ENCODE measurements at places on chromosomes 13 and 19. TPM values are rescaled to one million over a fixed set of nuclear protein-coding genes. Genes with fewer than 3 reads are reported as not detected.

- no peak for DNase-seq
These were observed 288.6 kb upstream of the MIR17HG start for GRCh38 chr13:91058919-91059318.

- no peak for DNase-seq
These were observed 37.4 kb upstream of the ZNF527 start for GRCh38 chr19:37333457-37333856.

- DNase-seq: peak; percentile 71
These were observed 74.9 kb upstream of the WASF3 start for GRCh38 chr13:26482451-26483197.

- DNase-seq: peak; percentile 33
These were observed at the start of gene SLC5A5 for GRCh38 chr19:17871878-17872250. Gene SLC5A5, plus strand, starts transcription at chr19:17871945. Its CDS starts 375 bp downstream, at chr19:17872320.

DNA sequence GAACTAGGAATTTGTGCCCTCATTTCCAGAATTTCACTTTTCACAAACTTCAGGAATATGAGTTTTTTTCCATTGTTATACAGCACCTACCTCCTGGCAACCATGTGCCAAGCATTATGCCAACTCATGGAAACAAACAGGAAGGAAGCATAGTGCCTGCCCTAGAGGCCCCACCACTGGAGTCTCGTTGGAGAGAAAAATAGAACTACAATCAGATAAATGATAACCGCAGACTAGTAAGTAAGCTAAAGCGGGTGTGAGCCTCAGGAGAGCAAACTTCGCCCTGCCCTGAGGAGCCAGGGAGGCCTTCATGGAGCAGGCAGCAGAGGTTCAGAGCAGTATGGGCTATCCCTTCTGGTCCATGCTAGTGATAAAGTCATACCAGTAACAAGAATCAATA, 75.9 kb downstream of the FRY start:
- no peak for DNase-seq

Gene SIGLEC5
- not detected for total RNA-seq

- DNase-seq: no peak
These were observed 18.8 kb downstream of the HIPK4 start for GRCh38 chr19:40370997-40371801.

- DNase-seq: peak; percentile 66
These were observed 11.9 kb upstream of the ZNF57 start for GRCh38 chr19:2888731-2889224.

Gene SLITRK6
- total RNA-seq: not detected

DNA sequence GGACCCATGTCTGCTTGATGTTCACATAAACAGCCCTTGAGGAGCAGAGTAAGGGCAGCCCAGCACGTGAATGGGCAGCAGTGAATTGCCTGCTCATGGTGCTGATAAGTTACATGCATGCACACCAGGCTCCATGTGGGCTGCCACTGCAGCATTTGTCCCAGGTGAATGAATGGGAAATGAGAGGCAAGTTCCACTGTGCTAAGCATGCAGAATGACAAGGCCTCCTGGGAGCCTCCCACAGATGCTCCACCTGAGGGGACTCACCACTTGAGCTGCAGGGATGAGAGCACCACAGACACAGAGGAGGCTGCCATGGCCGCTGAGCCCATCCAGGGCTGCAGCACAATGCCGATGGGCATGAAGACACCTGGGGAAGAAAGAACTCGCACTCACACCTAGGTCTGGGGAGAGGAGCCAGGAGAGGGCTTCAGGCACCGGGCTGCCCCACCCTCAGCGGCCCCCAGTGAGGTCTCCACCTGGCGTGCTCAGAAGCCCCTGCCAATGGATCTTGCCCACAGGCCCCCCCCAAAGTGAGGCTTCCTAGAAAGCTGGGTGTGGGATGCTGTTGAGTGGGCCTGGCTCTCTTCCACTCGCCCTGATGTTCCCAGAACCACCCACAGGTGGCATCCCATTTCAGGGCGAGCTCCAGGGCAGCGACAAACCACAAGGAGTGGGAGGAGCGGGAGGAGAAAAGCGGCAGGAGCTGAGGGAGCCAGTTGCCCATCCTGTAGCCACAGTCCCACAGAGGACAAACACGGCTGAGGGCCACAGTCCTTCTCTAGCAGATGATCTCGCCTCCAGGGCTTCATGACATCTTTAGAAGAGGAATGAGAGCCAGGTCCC, 73.8 kb downstream of the CCDC70 start:
- DNase-seq: no peak

- DNase-seq: no peak
These were observed 1220.5 kb downstream of the PCDH17 start for GRCh38 chr13:58852076-58852475.

GRCh38 chr19:57302020-57302465, 18.2 kb upstream of the ZNF543 start:
- DNase-seq: no peak

DNA sequence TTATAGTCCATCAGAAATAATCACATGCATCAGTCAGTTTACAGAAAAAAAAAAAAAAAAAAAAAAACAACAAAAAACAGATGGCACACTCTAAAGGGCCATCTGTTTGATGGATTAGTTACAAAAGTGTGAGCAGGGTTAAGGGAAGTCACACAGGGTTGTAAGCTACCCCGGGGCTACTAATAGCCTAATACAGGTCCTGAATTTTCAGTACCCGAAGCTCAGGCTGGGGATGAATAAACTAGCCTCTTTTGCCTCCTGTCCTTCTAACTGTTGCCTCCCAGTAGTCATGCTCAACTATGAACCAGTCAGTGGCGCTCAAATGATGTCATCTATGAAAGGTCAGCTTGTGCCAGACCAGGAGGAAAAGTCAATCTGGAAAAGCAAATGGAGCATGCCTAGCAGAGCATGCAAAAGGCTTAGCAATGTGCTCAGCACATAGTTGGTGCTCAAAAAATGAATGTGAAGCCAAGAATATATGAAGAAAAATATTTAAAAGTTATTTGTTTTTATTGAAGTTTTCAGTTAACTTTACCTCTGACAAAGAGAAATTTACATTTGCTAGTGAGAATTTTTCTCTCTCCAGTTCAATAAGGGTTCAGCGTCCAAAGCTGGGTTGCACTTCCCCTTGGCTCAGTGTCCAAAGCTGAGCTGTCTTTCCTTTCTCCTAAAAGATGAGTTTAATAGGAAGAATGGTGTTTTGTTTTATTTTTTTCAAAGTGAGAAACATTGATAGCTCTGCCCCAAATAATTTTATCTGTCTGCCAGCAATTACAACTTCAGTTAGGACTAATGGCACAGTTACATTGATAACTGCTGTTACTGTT, 30.8 kb upstream of the LRCH1 start:
- no peak for DNase-seq

GRCh38 chr19:43774103-43774939, 6.5 kb downstream of the KCNN4 start:
- no peak for DNase-seq

DNA sequence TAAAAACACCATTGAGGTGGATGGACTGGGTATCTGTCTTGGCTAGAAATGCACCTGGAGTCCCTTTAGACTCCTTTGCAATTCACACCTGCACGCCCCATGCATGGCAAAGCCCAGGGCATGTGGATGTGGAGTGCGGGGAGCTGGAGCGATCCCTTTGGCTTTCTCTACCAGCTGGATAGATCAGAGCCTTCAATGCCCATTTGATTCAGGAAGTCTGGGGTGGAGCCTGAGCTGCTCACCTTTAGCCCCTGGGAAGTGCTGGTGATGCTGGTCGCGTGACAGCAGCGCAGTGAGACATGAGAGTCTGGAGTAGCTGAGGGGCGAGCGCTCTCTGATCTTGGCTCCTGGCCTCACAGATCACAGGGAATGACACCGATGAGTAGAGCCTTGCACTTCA, 4.8 kb upstream of the ZNF536 start:
- no peak for DNase-seq

DNA sequence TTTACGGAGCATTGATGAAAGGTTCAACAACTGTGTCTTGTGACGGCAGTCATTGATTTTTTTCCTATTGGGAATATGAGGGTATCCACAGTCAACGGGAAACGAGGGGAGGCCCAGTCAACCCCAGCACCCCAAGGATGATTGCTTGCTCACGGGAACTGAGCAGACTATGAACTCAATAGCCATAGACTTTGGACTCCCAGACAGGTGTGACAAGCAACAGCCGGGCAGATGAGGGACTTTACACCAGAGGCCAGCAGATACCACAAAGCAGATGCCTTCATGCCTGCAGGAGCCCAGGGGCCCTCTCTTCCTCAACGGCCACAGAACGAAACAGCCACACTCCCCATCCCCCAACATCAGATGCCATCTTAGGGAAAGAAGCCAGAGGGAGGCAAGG, 80.3 kb upstream of the FLT1 start:
- DNase-seq: no peak

Gene IQCN
- total RNA-seq: 1.6 TPM

Gene FAAP24
- total RNA-seq: 5.3 TPM

- DNase-seq: no peak
These were observed 2.6 kb upstream of the WIZ start for GRCh38 chr19:15452111-15453047.

DNA sequence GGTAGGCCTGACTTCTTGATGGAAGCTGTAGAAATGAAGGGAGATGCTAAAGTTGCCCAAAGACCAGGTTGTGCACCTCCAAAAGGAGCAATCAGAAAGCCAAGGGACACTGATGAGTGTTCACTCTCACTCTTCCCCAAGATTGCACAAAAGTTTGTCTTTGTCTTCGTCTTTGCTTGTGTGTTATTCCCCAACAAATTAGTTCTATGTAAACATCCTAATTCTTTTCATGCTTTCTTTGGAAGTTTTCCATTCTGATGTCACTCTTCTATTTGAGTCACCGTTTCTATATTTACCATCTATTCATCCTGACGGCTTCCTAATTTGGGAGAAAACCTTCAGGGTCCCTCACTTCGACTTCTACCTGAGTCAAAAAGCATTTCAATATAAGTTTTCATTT, 3.7 kb upstream of the TMEM272 start:
- DNase-seq: no peak

GRCh38 chr19:16628183-16628983, at the start of gene MED26:
Gene MED26, minus strand, starts transcription at chr19:16628204. Its CDS starts 261 bp downstream, at chr19:16627943.
- DNase-seq: peak; percentile 96

DNA sequence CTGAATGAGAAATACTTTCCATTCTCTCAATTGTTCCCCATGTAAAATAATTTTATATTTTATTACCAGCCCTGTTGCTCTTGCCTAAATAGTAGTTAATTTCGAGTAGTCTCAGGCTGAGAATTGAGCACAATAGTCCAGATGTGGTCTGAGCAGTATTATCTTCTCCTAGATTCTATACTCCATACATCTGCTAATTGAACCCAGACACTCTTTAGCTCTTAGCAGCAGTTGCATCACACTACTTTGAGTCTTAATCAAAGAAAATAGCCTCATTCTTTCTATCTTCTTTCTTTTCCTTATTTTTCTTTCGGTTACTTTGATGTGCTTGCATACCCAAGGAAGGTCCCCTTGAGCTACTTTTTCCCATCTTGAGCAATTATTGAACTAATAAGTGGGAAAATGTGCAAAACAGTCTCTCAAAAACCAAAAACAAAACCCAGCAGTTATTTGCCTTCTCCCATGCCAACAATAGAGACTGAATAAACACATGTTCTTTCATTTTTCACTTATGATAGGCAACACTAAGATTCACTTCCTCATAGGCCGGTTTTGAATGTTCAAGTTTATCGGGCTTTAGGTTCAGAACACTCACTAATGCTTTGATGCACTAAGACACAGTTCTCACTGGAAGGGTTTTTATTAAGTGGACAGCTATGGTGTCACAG, 204.5 kb downstream of the POU4F1 start:
- no peak for DNase-seq

GRCh38 chr13:101829484-101829883, 377.0 kb downstream of the ITGBL1 start:
- no peak for DNase-seq

Gene DNAJC15
- total RNA-seq: 16.3 TPM

- no peak for DNase-seq
These were observed 303.6 kb upstream of the DACH1 start for GRCh38 chr13:72170571-72170970.

DNA sequence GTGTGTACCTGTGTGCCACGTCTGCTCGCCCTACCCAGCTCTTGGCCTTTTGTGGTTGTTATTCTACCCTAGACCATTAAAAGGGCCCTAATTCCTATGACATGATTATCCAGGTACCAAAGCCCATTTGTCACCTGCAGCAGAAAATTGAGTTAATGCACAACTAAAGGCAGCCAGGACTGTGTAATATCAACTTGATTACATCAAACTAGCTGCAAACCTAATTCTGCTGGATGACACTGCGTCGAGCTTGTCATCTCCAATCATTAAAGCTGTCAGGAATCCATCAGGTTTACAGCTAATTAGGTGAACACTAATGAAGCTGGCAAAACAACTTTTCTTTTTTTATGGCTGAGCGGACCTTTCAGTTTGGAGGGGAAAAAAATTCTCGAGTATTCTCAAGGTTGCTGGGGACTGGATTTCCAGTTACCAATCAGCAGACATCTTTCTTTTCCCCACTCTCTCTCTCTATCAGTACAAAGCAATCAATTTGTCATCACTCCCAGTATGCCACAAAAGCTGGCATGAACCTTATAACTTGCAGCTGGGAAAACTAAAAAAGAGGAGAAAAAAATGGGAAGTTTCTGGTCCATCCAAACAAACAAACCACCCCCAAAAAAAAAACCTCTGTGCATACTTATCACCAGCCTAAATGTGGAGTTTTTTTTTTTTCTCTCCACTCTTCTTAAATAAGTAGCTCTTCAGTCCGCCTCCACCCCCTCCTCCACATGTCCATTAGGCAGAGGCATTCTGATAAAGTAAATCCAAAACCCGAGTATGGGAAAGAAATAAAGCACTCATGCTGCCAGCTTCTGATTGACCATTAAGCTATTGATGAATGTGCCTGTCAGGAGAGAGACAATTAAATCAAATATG, 2.8 kb downstream of the TSHZ3 start:
- DNase-seq: no peak

Gene ONECUT3
- total RNA-seq: not detected

DNA sequence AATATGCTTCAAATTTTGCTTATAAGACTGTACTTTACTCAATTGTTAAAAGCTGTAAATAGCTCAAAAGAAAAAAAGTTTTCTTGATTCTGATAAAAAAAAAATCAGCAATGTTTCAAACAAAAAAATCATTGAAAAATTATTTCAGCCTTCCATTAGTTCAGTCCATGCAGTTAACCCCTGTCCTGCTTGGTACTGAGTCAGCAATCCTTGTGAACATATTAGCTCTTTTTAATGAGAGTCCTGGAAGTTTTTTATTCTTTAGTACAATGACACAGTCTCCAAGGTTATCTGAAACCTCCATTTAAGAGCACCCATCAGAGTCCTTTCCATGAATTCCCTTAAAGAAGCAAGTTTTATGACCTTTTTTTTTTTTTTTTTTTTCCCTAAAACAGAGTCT, 21.4 kb upstream of the KBTBD6 start:
- DNase-seq: no peak

Gene PEG3
- not detected for total RNA-seq
